HT1080 (cell line): ENCODE measurements at places on chromosomes 7 and 10. TPM values are rescaled to one million over a fixed set of nuclear protein-coding genes. Genes with fewer than 3 reads are reported as not detected.

PAPOLB gene
- not detected in 2 replicates for total RNA-seq

ABCA13 gene
- 1.2 and 1.7 TPM in 2 replicates for total RNA-seq

LRIT1 gene
- not detected in 2 replicates for total RNA-seq

SRRT gene
- 119 and 127 TPM in 2 replicates for total RNA-seq

IRF5 gene
- total RNA-seq: 2.3 and 2.6 TPM in 2 replicates

FGFR2 gene
- total RNA-seq: 0.07 TPM in 1 of 2 replicates, not detected in the other

AOAH gene
- 0.79 and 1.4 TPM in 2 replicates for total RNA-seq

MEIG1 gene
- total RNA-seq: not detected in 2 replicates
